T-helper 2 cell treated with Interferon-gamma antibody and Interleukin-4, amounts not matched to agents 5 μg/mL and 100 μg/mL, for 36 hours (primary cell): ENCODE measurements at places on chromosomes 16 and 17.

GRCh38 chr16:81261049-81261648 is 22.7 kb downstream of the BCO1 start:
- peak; percentile 6 for DNase-seq
- no peak overlapping the region for H3K4me3 ChIP-seq
- H3K27me3 ChIP-seq: no peaks in the 10 kb centered on the region

DNA sequence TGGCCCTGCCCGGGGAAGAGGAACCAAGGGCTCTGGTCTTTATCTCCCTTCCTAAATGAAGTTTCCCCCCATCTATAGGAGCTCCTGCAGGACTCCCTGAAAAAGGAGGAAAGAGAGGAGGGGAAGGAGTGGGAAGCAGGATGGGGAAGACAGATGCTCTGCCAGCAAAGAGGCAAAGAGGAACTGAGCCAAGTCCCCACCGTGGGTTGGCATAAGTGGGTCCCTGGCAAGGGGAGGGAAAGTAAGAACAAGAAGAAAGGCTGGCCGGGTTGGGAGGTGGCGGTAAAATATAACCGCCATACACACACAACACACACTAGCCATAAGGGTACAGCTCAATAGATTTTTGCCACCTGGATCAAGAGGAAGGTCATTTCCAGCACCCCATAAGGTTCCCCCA is 6.1 kb upstream of the EIF1 start:
- H3K36me3 ChIP-seq: peaks cover 6% of the 10 kb centered on the region
- H3K4me1 ChIP-seq: peaks cover 41% of the 10 kb centered on the region
- no peaks in the 10 kb centered on the region for H3K27me3 ChIP-seq
- H3K4me3 ChIP-seq: no peak overlapping the region

GRCh38 chr17:29706045-29706431 is 83.3 kb upstream of the CORO6 start:
- H3K36me3 ChIP-seq: peaks cover 11% of the 10 kb centered on the region
- H3K4me1 ChIP-seq: peaks cover 33% of the 10 kb centered on the region
- H3K4me3 ChIP-seq: peak overlapping the region; percentile 87
- H3K27ac ChIP-seq: peak overlapping the region; percentile 99

DNA sequence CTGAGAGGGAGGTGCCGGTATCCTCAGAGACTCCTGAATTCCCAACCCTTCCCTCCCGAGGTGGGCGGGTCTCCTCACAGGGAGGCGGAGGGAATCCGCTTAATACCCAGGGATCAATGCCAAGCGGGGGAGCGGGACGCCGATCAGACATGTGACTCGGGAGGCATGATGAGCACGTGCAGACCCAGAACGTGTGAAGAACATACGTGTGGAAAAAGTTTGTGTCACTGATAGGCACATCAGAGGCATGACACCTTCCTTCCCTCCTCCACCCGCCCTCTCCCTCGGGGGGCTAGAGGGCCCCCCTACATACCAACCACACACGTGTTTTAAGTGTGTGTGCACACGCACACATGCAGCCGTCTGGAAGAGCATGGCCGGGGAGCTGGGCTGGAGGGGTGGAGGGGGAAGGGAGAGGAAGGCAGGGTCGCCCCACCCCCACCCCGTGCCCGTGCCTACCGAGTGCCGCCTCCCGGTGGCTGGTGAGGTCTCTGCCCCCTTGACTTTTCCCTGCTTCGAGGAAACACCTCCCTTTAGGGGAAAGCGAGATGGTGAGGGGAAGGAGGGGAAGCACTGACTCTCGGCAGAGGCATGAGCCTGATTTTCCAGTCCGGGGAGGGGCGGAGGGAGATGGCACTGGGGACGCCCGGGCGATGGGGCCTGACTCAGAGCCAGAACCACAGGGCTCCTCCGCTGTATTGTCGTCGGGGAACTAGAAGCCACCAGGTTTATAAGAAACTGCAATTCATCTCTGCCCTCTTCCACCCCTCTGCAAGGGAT is 12.1 kb upstream of the TBX21 start:
- H3K36me3 ChIP-seq: no peaks in the 10 kb centered on the region
- peak overlapping the region; percentile 65 for H3K4me3 ChIP-seq
- peak; percentile 96 for DNase-seq
- H3K27me3 ChIP-seq: peaks cover 12% of the 10 kb centered on the region
- H3K4me1 ChIP-seq: peaks cover 58% of the 10 kb centered on the region

GRCh38 chr17:49739641-49740271 is 24.2 kb downstream of the FAM117A start:
- H3K4me1 ChIP-seq: peaks cover 66% of the 10 kb centered on the region
- DNase-seq: peak; percentile 79
- peak overlapping the region; percentile 96 for H3K4me3 ChIP-seq
- no peaks in the 10 kb centered on the region for H3K27me3 ChIP-seq
- peak overlapping the region; percentile 99 for H3K27ac ChIP-seq

DNA sequence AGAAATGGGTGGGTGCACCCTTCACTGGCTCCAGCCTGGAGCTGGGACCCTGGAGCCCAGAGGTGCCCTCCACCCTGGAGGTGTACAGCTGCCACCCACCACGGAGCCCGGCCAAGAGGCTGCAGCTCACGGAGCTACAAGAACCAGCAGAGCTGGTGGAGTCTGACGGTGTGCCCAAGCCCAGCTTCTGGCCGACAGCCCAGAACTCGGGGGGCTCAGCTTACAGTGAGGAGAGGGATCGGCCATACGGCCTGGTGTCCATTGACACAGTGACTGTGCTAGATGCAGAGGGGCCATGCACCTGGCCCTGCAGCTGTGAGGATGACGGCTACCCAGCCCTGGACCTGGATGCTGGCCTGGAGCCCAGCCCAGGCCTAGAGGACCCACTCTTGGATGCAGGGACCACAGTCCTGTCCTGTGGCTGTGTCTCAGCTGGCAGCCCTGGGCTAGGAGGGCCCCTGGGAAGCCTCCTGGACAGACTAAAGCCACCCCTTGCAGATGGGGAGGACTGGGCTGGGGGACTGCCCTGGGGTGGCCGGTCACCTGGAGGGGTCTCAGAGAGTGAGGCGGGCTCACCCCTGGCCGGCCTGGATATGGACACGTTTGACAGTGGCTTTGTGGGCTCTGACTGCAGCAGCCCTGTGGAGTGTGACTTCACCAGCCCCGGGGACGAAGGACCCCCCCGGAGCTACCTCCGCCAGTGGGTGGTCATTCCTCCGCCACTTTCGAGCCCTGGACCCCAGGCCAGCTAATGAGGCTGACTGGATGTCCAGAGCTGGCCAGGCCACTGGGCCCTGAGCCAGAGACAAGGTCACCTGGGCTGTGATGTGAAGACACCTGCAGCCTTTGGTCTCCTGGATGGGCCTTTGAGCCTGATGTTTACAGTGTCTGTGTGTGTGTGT is 46.8 kb downstream of the IL21R start:
- H3K4me1 ChIP-seq: peaks cover 33% of the 10 kb centered on the region
- DNase-seq: no peak
- no peak overlapping the region for H3K27ac ChIP-seq
- no peak overlapping the region for H3K4me3 ChIP-seq
- peaks cover 67% of the 10 kb centered on the region for H3K36me3 ChIP-seq

DNA sequence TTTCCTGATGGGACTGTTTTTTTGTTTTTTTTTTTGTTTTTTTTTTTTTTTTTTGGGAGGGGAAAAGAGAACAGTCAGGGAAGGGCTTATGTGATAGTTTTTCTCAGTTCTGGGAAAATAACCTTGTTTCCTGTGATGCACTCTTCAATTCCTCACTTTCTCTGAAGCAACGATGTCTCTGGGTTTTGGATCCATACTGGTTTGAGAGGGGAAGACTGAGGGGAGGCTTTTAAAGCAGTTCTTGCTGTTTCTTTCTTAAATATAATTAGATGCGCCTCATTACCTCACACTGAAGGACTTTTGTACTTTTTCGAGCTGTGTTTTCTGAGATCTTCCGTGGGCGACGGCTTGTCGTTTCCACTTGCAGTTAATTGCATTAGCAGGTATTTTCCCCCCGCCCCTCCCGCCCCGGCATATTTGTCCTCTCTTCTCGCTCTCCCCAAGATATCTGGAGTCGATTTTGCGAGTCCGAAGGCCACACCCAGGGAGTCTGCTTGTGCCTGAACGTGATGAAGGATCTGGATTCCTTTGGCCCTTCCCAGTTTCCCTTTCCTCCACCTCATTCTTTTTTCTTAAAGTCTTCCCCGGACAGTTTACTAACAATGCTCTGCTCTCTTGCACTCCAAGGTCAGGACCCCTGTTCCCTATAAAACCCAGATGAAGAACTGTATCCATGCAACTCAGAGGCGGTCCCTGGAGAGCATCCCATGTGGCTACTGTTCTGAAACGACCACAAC is 125.2 kb upstream of the ZFHX3 start:
- H3K4me1 ChIP-seq: no peaks in the 10 kb centered on the region
- no peaks in the 10 kb centered on the region for H3K27me3 ChIP-seq
- DNase-seq: no peak
- H3K36me3 ChIP-seq: no peaks in the 10 kb centered on the region

- peaks cover 35% of the 10 kb centered on the region for H3K27me3 ChIP-seq
- peak; percentile 62 for DNase-seq
- H3K4me1 ChIP-seq: peaks cover 19% of the 10 kb centered on the region
- H3K4me3 ChIP-seq: peak overlapping the region; percentile 70
Observed at GRCh38 chr16:50841081-50841886, 99.4 kb downstream of the CYLD start.

- H3K36me3 ChIP-seq: peaks cover 32% of the 10 kb centered on the region
- no peaks in the 10 kb centered on the region for H3K27me3 ChIP-seq
- peak overlapping the region; percentile 89 for H3K27ac ChIP-seq
- peaks cover 35% of the 10 kb centered on the region for H3K4me1 ChIP-seq
Observed at GRCh38 chr17:56835264-56835585, 1.3 kb downstream of the DGKE start.
